ENCODE measurements at places on chromosomes 2 and 18.
A peak's percentile ranks its signal among the peaks of the same experiment; 100 is the strongest.

DNA sequence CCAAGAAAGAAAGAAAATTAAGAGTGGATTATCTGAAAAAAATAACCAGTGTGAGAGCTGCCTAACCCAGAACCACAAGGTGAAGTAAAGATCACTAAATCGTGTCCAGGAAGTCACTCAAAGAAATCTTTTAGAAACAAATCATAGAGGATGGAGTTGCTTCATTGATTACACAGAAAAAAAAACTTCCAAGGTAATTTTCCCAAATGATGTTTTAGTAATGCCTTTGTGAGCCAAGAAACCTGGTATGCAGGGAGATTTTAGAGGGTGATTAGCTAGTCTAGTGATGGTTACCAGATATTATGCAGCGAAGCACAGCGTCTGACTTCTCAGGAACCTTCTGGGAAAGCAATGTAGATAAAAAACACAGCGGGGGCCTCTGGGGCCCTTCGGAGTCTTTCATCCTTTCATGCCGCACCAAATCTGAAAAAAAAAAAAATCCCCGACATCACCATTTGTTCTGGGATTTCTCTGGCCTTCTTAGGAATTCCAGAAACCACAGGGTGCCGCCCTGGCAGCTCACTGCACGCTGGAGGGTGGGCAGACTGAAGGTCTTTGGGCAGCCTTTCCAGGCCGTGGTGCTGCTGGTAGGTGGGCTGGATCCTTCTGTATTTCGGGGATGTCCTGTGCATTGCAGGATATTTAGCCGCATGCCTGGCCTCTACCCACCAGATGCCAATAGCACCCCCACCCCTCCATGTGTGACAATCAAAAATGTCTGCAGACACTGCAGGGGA lies 17.3 kb downstream of the ALPK2 start:
- peak; percentile 25 for DNase-seq

- no peak for DNase-seq
These were observed 112.8 kb upstream of the TMEFF2 start for GRCh38 chr2:192307530-192307929.

DNA sequence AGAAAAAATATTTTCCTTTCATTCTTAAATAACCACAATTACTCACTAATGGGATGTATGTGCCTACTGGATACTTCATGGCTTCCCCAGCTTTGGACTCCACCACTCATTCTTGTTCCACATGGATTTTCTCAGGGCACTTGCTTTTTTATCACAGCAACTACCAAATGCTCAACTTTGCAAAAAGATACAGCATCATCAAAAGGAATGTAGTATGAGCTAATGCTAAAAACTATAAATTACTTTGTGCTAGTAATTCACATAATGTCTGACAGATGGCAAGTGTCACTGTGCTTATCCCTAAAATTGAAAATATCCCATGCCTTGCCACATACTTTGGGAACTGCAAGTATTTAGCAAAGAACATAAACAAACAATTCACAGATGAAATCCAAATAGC lies 130.4 kb upstream of the ZFP36L2 start:
- peak; percentile 77 for DNase-seq

DNA sequence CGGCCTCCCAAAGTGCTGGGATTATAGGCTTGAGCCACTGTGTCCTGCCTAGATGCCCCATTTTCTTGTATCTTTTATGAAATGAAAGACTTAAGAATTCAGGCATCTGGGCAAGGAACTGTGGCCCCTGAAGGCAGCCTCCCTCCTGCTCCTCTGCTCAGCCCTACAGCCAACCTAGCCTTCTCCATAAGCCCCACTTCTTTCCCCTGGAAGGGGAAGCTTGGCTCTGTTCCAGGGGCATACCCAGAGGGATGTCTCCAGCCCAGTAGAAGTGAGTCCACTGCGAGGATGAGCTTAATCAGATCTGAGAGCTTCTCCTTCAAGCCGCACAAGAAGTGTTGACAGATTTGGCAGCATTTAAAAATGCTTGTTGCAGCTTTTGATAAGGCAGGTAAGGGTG lies 39.7 kb downstream of the RHOB start:
- DNase-seq = no peak

DNA sequence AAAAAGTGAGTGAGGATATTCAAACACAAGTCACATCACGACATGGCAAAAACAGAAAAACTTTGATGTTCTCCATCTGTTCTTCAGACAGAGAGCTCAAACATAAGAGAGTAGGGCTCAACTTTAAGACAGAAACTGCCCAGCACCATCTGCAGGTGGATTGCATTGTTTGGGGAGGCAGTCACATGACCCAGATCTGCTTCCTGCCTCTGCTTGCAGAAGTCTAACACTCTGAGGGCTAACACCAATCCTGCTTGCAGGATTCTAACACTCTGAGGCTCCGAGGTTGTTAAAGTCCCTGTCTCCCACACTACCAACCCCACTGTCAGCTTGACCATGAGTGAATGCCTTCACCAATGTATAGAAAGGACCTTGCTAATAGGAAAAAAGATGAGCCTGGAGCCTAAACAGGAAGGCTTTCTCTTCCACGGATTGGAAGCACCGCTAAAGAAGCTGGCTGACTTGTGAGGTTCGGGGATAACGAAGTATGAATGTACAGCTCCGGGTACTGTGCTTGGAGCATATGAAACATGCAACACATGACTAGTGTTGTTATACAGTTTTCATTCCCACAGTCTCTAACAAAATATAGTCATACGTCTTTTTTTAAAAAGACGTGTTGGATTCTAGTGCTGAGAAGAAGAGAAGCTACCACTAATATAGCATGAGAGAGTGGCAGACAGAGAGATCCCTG lies 176.6 kb upstream of the CREB1 start:
- no peak for DNase-seq

Data from HFFc6 (cell line).